ENCODE measurements at places on chromosomes 11 and 22.

GRCh38 chr11:86978756-86979608 lies 23.8 kb upstream of the FZD4 start:
- DNase-seq, result no peak

GRCh38 chr11:121059605-121060004 lies 35.7 kb downstream of the TBCEL start:
- no peak for DNase-seq

DNA sequence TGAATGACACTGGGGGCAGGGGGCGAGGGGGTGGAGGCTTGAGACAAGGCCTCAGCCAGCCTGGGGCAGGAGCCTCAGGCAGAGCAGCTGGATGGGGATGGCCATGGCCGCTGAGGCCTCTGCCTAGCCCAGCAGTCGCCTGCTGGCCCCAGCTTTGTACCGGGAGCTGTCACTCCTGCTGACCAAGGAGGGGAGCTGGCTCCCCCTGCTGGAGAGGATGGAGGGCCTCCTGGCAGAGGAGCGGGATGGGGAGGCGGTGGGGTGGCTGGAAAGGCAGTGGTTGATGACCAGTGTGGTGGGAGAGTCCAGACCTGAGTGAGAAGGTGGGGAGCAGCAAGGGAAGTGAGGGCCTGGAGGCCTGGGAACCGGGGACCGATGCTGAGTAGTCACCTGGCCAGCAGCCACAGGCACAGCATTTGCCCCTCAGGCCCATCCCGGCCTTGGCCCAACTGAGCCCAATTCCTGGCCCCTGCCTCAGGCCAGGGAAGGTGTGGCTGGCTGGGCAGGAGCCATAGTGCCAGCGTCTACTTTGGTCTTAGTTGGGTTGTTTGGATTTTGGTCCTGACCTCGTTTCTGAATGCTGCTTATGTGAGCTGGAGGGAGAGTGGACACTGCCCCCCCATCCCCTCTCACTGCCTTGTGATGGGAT lies 6.0 kb upstream of the SUSD2 start:
- peak; percentile 37 for DNase-seq

GRCh38 chr11:16312233-16312765 lies 44.0 kb downstream of the SOX6 start:
- no peak for DNase-seq

DNA sequence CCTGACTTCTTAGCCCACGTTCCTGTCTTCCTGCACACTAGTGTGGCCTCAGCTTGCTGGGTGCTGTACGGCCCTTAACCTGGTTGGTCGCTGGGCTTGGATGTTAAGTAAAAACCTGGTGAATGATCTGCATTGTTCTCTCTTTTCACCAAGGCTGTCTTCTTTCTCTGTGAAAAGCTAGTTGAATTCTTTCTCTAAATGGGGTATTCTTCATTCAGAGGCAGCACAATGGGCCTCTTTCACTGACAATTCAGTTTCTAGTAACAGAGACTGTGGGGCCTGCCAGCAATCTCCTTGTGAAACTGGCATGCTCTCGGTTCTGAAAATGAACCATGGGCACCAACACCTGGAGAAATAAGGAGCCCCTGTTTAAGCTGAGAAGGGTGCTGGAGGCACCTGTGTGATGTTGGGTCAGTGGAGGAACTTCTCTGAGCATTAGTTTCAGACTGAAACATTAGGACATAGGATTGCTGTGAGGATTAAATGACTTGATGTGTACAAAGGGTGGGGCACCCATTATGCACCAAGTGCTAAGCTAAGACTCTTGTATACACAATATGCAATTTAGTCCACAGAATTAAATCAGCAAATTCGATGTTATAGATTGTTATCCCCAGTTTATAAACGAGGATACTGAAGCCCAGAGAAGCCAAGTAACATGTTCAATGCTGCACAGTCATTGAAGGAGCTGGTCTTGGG lies 33.1 kb upstream of the ELF5 start:
- no peak for DNase-seq

DNA sequence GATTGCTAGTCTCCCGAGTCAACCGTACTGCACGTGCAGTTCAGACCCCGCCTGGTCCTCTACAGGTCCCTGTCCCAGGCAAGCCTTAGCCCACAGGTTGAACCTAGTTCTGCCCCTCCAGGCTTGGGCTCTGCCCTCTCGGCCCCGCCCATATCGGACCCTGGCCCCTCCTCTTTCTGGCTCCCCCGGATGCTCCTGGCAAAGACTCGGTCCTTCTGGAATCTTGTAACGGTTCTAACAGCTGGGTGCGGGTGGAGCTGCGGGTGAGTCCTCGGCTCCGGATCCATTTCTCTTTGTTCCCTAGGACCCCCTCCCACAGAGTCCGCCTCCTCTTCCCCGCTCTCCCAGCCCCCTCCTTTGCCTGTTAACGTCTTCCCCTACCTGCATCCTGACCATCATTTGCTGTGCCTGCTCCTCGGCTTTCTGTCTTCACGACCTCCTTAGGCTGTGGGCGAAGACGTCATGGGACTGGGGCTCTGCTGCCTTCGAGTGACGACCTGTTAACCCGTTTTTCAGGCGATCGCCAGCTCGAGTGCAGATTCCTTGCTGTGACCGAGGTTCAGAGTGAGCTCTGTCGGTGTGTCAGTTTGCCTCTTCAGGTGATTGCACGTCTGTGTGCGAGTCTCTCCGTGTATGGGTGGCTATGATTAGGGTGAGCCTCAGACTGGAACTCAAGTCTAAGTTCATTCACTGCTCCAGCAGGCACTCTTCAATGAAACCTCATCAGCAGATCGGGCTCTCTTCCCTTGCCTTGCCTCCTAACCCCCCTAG lies at the start of gene DNHD1:
TSS of gene DNHD1 (plus strand) at position 212 of the 771 bp plus-strand sequence. CDS start 936 bp downstream, outside the sequence.
- DNase-seq, result no peak

DNA sequence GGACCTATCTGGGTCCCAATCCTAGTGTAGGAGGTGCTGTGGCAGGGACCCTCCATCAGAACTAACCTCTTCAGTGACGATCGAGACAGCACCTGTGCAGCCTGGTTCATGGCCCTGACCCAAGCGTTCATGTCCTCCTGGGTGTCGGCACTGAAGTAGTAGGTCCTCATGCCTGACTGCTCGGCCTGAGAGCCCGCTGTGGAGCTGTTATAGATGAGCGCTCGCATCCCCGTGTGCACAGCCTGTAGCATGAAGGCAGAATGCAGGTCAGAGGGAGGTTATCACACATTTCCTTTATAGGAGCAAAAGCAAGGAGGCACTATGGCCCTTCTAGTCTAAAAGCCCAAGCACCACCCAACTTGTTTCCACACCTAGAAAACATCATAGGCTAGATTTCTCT lies 103.0 kb downstream of the C11orf58 start:
- DNase-seq, result no peak

GRCh38 chr22:17891481-17892167 lies 117.4 kb upstream of the BID start:
- DNase-seq, result no peak

DNA sequence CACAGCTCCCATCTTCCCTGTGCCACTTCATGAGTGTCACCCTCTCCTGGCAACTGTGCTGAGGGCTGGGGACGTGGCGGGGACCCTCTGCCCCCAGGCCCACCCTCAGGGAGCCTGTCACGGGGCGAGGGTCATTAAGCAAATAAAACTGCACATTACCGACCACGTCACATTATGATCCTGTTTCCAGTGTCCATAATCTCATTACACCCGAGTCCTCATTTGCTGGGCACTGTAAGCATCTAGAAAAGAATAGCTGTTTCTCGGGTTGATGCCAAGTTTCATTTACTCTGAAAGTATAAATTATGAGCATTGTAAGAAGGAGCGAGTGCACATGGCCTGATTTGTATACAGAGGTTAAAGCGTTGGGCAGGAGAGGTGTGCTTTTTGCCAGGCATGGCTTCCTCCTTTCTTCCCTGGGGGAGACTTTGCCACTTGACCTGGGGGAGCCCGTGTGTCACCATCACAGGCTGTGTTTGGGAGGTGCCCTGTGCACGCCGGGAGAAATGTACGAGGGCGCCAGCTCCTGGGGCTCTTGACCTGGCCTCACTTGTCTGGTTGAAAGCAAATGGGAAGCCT lies 50.5 kb downstream of the LRP5 start:
- no peak for DNase-seq

DNA sequence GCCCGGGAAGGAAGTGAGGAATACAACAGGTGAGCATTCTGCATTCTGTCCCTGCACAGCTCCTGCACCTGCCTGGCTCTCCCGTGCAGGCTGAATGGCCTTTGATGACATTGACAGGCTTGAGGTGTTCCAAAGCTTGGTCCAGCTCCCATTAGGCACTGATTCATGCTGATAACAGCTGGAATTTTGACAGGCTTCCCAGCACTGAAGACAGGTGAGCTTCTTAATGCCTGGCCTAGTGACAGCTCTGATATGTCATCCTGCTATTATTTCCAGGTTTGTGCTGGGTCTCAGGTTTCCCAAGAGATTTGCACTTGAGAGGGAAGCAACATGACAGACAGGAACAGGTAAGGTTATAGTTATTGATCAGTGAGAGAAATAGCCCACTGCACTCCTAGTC lies 58.0 kb upstream of the MTNR1B start:
- no peak for DNase-seq

- no peak for DNase-seq
These were observed 13.9 kb upstream of the TH start for GRCh38 chr11:2185324-2186085.

DNA sequence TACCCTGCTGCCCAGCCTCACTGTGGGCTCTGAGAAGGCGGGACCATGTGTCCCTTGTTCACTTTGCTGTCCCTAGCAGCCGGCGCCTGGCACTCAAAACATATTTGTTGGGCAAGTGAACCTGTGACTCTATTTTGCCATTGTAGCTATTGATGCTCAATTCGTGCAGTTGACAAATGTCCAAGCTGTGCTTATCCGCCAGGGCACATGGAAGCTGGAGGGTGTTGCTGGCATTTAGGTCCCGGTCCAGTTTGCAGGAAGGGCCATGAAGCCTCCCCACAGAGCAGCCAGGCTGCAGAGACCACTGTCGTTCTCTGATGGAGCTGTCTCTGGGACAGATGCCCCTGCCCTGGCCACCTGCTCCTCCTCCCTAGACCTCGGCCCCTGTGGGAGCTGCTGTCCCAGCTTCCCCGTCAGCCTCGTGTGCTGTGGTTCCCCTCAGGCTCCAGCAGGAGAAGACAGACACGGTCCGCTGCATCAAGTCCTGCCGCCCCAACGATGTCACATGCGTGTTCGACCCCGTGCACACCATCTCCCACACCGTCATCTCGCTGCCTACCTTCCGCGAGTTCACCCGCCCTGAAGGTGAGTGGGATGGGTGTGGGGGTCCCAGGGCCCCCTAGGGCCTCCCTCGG lies 71.5 kb downstream of the FBLN1 start:
- DNase-seq, result no peak

DNA sequence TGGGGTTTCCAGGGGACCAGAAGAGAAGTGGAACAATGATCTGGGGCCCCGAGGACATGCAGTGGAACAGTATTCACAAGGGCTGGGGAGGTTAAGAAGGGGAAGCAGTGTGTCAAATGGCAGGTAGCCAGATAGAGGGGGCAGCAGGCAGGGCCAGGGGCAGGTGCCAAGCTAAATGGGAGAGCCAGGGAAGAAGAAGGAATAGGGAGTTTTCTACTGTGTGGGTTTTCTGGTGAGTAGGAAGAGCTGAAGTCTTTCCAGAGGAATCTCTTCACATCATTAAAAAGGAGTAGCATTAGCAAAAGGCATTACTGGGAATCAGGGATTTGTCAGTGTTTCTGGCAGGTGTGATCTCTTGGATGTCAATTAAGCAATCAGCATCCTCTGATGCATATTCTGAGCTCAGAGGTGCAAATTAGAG lies 55.8 kb downstream of the IRAG1 start:
- DNase-seq, result no peak

- DNase-seq, result no peak
These were observed 193.5 kb downstream of the UVRAG start for GRCh38 chr11:76008474-76008873.

- DNase-seq, result peak; percentile 27
These were observed 26.1 kb upstream of the EED start for GRCh38 chr11:86218125-86219084.

DNA sequence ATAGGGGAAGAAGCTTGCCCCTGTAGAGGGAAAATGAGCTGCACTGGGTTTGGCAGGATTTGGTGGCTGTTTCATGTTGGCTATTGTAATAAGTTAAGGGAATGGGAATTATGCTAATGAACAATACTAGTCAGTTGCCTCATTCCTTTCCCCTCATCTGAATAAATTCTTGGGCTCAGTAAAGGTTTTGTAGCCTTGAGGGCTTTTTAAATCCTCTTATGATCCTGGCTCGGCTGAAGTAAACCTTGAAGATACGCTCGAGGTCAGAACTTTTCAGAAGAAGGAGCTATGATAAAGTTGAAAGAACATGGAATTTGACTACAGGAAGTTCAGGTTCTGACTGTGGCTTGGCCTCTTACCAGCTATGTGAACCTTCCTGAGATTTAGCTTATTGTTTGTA lies 448.7 kb downstream of the RAB38 start:
- no peak for DNase-seq

GRCh38 chr11:67691149-67691548 lies 16.7 kb upstream of the ALDH3B2 start:
- DNase-seq, result no peak

DNA sequence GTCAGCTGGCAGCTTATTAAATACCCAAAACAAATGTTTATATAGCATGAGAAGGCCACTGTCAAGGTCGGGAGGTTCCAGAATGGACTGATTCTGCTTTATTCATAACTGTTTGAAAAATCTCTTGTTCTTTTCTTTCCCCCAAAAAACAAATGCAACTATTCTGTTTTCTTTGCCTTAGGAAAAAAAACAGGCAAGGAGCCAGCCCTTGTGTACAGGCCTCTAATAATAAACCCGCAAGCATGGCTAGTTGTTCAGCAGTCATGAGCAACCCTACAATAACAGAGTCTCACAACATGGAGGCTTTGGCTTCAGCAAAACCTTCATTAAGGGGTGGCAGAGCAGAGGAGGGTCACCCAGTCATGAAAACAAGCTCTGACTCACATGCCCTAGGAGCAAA lies 191.7 kb downstream of the KIRREL3 start:
- no peak for DNase-seq

DNA sequence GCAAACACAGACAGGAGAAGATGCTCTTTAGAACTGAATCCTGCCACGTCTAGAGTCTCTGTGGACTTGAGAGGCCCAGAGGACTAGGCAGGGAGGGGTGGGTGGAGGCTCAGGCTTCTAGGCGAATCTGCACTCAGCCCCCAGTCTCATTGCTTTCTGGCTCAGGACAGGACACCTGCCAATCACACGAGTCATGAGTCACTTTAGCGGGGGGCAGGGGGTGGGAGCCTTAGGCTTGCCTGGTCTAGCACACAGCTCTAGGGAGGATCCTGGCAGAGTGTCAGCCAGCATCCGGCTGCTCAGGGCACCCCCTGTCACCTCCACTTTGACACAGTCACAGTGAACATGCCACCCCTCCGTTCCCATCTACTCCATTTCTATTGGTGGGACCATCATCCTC lies 167.7 kb downstream of the CEP164 start:
- DNase-seq, result no peak

- DNase-seq, result no peak
These were observed 21.3 kb downstream of the OR52E1 start for GRCh38 chr11:5090668-5091067.
